Activated T-cell treated with anti-CD3 and anti-CD28 coated beads for 24 hours (primary cell): ENCODE measurements at places on chromosomes 3 and 15.

DNA sequence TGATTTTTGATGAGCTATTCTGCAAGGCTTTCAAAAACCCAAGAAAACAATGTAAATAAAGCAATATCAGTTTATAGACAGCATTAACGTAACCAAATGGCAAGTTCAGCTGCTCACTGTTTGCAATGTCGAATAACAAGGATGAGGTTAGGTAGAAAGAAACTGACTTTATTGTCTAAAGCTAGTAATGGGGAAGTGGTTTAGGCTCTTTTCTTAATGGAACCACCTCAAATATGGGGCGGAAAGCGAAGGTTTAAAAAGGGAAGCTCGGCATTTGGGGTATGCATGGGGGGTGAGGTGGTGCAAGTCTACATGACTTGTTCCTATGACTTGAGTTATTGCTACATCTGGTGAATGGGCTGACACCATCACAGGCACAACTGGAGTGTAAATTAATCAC is 1060.2 kb downstream of the NSUN3 start:
- no peak for DNase-seq

- DNase-seq: no peak
Measured at GRCh38 chr3:119302697-119303551, 8.7 kb downstream of the ARHGAP31 start.

GRCh38 chr3:181782306-181782954 is 70.7 kb downstream of the SOX2 start:
- DNase-seq: no peak

DNA sequence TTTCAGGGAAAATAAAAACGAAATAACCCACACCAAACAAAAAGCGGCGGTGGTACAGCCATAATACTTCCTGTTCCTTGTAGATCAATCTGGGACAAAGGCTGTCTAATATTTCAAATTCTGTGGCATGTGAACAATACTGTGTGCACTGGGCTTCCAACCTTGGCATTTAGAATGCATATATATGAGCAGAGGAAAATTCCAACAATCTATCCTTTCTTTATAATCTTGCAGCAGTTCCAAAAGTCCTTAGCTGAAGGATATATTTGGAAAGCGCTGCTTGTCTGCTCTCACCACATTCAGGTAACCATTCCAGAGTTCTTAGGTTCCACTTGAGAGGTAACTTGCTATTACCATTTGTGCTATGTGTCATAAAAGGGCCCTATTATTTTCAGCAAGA is 231.8 kb downstream of the RBMS3 start:
- DNase-seq: no peak

DNA sequence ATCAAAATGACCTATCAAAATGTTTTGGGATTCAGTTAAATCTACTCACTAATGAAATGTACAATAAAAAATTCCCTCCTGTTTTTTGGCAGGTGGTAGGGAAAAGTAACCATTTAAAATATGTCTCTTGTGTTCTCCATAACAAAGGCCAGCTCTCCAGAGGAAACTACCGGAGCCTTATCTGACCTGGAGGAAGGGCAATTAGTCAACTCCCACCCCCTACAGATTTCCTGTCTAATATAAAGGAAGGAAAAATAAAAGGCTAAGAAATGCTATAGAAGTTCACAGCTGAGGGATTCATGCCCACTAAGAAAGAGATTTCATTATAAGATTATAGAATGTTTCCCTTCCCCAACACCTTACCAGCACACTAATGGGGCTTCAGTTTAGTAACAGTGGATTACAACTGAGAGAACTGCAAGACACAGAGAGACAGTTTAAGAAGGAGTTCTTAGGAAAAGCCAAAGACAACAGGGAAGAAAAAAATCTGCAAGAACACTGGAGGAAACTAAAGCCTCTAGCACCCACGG is 376.5 kb upstream of the KCNMB2 start:
- no peak for DNase-seq

DNA sequence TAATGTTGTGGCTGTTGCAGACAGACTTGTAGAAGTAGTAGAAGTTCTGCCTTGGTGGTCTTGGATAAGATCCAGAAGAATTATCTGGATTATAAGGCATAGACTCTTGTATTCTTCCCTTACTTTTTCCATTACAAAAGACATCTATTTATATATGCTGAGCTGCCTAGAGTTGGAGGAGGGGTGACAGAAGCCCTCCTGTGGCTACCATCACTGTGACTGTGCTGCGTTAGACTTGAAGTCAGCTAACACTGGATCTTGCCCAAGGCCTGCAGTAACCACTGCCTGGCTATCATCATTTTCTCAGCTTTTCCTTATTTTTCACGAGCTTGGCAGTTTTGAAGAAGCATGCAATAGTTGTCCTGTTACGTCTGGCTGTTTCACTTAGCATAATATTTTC is 684.8 kb upstream of the BCHE start:
- DNase-seq: no peak

- no peak for DNase-seq
Measured at GRCh38 chr3:192830291-192831110, 87.2 kb downstream of the MB21D2 start.

DNA sequence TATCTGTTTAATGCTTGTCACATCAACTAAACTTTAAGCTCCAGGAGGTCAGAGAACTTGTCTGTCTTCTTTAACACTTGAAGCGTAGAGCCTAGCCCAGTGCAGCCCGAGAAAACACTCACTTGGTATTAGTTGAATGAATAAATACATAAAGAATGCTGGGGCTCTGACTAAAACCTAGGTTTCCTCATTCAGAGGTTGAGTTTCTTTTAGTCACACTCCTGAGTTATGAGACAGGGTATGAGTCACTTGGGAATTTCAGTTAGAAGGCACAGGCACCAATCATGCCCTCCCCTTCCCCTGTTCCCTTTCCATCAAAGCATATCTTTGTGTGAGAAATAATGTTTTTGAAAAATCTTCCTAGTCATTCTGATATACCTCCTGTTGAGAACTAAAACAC is 589.8 kb upstream of the DPPA4 start:
- peak; percentile 2 for DNase-seq

DNA sequence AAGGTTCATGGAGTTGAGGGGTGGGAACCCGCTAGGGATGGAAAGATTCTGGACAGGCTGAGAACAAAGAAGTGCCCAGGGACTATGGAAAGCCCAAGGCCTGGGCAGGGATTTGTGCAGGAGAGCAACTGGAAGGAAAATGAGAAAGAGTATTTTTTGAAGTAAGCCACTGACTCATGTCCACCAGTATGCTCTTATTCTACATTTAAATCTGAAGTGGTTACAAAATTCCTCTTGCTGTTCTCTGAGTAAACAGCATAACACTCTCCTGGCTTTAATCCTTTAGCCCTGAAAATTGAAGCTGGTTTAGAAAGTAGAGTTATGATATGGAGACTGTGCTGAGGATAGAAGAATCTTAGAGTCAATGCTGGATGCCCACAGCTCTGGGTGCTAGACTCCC is 165.2 kb downstream of the ISL2 start:
- DNase-seq: no peak

DNA sequence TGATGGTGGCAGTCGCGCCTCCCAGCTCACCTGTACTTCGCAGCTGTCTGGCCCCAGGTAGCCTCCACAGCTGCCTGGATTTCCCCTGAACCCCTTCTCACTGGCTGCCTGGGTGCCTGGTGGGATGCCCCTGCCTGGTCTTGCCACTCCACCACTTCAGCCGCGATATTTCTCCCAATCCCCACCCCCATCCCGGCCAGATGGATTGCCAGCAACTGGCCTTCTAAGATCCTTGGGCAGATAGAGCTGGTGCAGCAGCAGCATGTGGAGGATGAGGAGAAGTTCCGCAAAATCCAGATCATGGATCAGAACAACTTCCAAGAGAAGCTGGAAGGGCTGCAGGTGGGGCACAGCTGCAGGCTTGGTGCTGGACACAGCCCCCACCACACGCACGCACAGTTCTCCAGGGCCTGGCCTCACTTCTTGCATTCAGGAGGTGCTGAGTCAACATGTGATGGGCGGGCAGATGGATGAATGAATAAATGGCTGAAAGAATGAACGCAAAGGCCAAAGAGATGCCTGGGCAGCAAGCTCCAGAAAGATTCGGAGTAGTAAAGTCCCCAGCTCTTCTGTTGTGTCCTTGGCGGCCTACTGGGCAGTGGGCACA is 35.7 kb downstream of the DNAH1 start:
- no peak for DNase-seq
